AG09309 (cell line): ENCODE measurements at places on chromosomes 12 and 14.
A peak's percentile ranks its signal among the peaks of the same experiment; 100 is the strongest.

DNA sequence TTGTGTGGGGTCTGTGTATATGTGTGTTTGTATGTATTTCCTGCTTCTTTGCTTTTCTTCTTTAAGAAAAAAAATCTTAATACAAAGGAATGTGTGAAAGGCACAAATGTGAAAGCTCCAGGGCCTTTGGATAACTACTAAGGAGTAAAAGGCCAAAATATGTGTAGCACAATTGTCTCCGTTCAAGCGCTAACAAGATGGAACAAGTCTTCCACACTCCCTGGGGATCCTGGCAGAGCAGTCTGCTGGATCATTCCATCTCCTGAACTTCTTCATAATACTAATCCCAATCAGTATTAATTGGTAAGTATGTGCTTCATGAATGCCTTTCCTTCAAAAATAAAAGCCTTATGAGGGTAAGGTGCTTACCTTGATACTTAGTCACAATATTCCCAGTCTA is 462.5 kb upstream of the TBX3 start:
- no peak for DNase-seq

DNA sequence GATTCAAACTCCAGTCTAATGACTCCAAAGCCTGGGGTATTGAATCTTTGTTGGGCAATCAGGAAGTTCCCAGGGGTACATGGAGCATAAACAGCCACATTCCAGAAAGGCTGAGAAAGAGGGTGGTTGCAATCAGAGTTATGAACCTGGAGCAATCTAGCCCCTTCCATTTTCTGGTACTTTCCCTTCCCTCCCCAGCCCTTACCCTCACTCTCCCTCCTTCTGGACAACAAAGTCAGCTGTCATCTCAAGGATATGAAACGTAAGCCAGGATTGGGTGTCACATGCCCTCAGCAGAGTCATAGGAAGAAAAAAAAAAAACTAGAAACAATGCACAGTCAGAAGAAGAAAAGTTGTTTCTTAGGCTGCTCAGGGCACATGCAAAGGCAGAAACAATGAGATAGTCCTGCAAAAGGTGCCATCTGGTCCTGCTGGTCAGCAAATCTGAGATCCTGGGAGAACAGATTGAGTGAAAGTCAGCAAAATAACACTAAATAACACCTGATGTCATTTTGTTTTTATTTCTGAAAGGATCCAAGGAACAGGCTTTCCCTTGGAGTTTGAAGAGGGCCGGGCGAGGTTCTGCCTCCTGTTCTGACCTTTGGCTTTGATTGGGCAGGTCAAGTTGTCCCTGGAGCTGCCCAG is 27.1 kb downstream of the TMEM229B start:
- DNase-seq = no peak

GRCh38 chr12:44015333-44015941 is 179.6 kb downstream of the TMEM117 start:
- DNase-seq = peak; percentile 37

- peak; percentile 39 for DNase-seq
Measured at GRCh38 chr14:90301668-90302090, 30.1 kb downstream of the NRDE2 start.

DNA sequence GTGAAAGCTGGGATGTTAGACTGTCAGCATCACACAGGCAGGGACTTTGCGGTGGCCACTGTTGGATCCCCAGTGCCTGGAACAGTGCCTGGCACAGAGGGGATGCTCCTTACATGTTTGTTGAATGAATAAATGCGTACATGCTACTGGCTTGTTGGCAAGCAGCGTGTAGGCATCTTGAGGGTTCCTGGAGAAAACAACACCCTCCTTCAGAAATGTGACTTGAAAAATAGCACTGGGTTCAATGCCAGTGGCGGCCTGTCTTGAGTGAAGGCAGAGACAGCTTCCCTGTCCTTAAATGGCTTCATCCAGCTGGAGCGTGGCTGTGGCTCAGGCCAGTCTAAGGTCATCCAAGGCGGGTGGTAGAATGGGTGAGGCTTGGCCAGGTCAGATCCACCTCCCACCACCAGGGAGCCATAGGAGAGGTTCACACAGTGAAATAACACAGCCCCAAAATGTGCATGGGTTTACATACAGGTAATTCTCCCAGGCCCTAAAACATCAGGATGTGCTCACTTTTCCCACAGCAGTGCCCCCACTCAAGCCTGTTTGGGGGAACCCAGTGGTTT is 171.4 kb downstream of the PHETA1 start:
- no peak for DNase-seq

GRCh38 chr14:50333014-50333509 is 20.9 kb downstream of the DMAC2L start:
- peak; percentile 73 for DNase-seq

DNA sequence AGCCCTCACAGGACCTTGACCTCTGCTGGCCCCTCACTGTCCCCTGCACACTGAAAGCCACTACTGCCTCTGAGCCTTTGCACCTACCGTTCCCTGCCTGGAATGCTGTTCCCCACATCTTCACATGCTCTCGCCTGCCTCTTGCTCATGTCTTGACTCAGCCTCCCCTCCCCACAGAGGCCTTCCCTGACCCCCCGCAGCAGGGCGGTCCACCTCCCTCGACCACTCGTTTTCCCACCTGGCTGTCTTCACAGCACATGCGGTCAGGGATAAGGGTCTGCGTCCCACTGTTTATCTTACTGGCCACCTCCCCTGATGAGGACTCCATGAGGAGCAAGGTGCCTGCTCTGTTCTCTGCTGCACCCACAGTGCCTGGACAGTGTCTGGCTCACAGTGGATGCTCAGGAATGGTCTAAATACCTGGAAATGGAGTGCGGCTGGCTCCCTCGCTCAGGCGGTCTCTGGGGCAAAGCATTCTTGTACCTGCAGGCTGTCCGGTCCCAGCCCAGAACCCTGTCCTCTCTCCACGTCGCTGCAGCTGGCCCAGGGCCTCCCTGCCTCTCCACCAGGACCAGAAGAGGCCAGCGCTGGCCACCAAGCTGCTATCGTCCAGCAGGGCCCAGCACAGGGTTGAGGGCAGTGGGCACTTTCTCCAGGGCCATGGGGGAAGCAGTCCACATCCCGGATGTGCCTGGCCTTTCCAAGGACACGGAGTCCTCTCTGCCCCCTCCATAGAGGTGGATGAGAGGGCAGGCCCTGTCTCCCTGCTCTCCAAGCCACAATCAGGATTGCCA is 107.4 kb downstream of the NCOR2 start:
- DNase-seq = no peak

GRCh38 chr14:101917413-101918017 is 46.9 kb upstream of the DYNC1H1 start:
- DNase-seq = no peak
